ENCODE measurements at places on chromosomes 1 and 21.

DNA sequence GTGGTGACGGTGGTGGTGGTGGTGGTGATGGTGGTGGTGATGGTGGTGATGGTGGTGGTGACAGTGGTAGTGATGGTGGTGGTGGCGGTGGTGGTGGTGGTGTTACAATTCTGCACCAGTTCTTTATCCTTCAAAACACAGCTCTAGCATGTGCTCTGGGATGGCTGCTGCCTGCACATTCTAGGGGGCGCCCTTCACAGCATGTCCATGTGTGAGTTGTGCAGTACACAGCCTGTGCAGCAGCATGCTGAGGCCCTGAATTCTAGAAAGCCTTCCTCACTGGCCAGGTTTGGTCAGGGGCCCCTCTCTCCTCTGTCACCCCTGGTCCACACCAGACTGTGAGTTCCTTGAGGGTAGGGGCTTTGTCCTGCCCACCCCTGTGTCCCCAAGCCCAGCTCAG is 67.7 kb downstream of the MATN1 start:
- DNase-seq: no peak

GRCh38 chr21:35220301-35220700 is 171.2 kb upstream of the RUNX1 start:
- no peak for DNase-seq

- DNase-seq: no peak
These were observed 78.5 kb upstream of the ADAR start for GRCh38 chr1:154686507-154686906.

DNA sequence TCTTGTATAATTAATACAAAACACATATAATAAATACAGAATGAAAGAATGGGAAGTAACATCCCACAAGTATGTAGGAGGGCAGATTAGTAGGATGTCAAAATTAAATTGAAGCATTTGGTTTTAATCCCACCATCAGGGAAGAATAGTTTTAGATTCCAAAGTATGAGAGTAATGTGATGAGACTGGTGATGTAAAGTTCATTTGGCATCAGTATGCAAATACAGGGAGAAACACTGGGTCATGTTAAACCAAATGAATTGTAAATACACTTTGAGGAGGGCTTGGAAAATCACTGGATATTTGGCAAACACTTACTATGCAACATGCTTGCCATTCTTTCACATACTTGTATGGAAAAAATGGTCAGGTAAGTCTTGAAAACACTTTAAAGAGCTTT is 358.8 kb downstream of the DPYD start:
- DNase-seq: no peak

DNA sequence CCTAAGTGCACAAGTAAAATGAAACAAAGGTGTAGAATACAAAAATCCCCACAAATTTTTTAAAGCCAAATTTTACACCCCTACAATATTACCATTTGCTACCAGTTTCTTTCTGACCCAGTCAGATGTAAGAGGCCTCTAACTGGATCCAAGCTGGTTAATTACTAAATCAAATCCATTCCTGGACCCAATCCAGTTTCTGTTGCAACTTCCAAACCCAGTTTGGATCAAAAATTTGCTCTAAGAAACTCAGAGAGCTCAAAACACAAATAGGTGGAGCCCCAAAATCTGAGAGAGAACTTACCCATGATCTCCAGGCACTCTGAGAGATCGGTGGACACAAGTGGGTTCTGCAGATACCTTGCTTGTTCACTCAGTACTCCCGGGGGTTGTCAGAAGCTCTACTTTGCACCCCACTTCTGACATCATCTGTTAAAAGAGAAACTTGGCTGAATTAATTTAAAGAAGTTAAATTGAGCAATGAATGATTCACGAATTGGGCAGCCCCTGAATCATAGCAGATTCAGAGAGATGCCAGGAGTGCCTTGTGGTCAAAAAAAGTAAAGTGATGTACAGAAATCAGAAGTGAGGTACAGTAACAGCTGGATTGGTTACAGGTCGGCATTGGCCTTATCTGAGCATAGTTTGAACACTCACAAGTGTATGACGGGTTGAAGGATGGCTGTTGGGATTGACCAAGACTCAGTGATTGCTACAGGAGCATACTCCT is 448.0 kb downstream of the KCNT2 start:
- DNase-seq: no peak

- no peak for DNase-seq
These were observed 52.8 kb upstream of the EDN2 start for GRCh38 chr1:41537251-41537650.

DNA sequence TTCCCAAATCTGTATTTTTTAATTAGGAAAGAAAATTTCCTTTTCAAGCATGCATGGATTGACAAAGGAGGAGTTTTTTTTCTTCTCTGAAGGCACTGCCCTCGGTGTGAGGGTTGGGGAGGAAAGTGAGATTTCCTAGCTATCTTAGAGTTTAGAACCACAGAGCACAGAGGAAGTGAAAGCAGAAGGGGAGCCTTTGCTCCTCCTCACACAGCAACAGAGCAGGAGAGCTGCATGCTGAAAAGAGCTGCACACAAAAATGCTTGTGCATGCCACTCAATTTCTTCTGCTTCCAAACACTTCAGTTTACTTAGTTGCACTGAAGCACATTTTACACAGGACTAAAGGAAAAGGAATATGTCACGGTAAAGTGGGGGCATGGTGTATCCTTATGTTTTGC is 308.1 kb downstream of the GPATCH2 start:
- no peak for DNase-seq

GRCh38 chr1:53135735-53136114 is 6.7 kb downstream of the SLC1A7 start:
- no peak for DNase-seq

DNA sequence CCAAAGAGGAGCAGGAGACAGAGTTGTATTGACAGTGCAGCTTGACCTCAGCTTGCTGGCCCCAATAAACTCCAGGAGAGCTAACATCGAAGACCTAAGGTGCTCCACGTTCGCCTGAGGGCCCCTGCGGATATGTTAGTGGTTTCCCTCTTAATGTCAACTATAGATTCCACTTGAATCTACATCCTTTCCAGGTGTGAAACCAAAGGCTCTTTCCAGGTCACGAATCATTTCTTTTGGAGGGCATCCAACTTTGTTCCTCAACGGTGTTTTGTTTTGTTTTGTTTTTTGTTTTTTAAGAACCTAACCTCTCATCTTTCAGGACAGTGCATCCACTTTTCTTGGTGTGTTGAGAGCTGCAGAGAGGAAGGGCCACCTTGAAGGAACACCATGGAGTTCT is 267.6 kb upstream of the SGIP1 start:
- no peak for DNase-seq

DNA sequence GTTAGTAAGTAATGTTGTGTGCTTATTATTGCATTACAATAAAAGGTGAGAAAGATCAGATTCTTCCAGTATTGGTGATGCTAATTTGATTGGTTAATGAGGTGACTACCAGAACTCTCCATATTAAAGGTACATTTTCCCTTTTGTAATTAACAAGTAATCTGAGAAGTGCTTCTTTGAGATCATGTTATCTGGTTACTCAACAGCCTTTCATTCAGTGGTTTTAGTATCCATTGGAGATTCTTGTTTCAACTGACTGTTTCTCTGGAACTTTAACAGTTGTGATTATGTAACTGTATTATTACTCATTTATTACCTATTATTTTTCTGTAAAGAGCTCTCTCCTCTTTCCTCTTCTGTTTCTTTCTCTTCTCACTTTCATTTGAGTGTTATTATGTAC is 86.7 kb downstream of the PEX14 start:
- no peak for DNase-seq

DNA sequence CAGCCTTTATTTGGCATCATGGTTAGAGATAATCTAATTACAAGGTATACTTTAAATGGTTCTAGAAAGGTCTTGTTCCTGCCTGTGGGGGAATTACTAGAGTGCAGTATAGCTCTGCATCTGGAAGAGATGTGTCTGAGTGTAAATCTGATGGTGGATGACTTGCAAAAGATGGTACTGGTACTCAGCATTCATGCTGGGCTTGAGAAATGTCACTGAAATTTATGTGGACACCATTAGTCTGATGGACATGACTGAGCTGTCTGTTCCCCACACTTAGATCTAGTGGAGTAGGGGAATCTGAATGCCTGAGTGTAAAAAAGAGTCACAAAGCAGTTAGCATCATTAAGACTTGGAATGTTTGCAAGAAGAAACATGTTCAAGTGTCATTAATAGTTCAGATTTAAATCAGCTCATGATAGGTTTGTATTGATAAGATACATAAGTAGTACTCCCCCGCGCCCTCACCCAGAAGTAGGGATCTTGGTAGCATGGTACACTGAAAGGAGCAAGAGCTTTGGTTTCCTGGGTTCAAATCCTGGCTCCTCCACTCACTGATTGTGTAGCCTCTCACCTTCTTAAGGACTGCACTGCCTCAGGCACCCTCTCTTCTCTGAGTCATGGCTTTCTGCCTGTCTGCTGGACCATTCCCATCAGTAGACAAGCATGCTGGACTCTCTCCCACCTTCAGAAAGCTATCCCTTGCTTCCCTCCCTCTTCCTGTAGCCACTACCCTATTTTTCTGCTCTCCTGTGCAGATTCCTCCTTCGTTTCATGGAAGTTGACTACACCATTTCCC is 292.9 kb downstream of the NFIA start:
- DNase-seq: no peak

DNA sequence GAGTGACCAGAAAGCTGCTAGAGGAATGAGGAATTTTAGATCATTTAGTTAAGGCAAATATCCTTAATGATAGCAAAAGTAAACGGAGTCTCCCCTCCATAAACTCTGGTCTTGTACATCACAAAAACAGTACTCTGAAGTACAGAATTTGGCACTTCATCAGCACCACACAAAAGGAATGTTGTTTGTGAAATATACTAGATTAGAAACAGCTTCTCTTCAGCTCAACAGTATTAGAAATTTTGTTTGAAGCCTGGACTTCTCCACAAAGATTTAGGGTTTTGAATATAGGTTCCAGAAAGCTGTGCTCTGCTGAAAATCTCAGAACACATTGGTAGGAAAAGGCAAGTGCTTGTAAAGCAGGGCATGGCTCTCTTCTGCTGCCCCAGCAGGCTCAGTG is 135.1 kb upstream of the PTGFR start:
- DNase-seq: no peak

DNA sequence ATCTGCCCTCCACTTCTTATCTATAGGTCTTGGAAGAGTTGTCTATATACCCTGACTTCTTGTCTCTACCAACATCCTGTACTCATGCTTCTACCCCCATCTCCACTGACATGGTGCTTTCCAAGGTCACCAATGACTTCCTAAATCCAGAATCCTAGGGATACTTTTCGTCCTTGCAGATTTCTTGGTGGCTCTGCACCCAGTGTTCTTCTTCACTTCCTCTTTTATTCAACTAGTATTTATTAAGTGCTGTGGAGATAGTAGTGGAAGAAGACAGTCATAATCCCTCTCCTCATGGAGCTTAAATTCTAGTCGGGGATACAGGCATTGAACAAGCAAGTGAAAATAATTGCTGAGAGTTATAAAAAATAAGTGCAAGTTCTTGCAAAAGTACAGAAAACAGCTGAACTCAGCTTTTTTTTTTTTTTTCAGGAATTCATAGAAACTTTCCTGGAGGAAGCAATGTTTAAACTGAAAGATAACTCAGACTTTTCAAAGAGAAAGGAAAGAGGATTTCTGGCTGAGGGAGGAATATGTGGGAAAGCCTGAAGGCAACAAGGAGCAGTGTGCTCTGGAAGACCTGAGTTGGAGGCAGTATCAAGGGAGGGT is 38.2 kb upstream of the CYP4B1 start:
- DNase-seq: no peak

- DNase-seq: no peak
These were observed 132.9 kb downstream of the ZC3H11B start for GRCh38 chr1:219480011-219480410.

DNA sequence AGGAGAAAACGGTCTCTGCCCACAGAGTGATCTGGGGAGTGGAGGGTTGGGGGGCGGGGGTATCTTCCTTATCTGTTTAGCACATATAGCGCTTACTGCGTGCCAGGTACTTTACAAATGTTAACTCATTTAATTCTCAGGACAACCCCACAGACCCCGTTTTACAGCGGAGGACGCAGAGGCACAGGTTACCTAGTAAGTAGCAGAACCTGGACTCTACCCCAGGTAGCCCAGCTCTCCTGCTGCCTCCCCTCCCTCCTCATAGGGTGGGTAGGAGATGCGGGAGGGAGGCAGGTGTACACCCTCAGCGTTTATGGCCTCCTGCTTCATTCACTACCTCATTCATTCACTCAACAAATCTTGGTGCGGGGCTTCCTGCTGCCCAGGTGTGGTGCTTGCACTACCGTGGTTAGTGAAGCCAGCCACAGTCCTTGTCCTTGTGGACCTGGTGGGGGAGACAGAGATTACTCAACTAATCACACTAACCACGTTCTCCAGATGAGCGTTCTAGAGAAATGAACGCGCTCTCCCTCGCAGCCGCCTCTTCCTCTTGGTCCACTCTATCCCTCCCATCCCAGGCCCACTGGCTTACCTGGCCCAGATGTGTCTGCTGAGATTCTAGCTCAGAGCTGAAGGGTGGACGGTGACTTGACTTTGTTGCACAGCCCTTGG is 102.0 kb downstream of the IER5 start:
- DNase-seq: no peak

GRCh38 chr1:66271904-66272254 is 262.1 kb upstream of the SGIP1 start:
- peak; percentile 67 for DNase-seq

- no peak for DNase-seq
These were observed 131.6 kb downstream of the SNX7 start for GRCh38 chr1:98793136-98793535.

DNA sequence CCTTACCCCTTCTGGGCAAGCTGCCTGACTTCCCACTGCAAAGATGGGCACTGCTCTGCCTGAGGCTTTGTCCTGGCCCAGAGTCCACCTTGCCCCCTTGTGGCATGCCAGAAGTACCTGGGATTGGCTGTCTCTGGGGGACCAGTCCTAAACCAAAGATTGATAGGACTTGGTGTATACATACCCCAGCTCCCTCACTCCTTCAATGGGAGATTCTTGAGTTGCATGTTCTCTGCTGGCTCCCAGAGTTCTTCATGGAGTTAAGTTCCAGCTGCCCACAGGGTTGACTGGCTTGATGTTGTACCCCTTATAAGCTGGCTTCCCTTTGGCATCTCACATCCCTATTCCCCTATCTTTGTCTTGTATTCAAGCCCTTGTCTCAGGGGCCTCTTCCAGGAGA is 244.8 kb downstream of the GRIK3 start:
- DNase-seq: no peak

- no peak for DNase-seq
These were observed 38.7 kb downstream of the VTCN1 start for GRCh38 chr1:117171900-117172511.

DNA sequence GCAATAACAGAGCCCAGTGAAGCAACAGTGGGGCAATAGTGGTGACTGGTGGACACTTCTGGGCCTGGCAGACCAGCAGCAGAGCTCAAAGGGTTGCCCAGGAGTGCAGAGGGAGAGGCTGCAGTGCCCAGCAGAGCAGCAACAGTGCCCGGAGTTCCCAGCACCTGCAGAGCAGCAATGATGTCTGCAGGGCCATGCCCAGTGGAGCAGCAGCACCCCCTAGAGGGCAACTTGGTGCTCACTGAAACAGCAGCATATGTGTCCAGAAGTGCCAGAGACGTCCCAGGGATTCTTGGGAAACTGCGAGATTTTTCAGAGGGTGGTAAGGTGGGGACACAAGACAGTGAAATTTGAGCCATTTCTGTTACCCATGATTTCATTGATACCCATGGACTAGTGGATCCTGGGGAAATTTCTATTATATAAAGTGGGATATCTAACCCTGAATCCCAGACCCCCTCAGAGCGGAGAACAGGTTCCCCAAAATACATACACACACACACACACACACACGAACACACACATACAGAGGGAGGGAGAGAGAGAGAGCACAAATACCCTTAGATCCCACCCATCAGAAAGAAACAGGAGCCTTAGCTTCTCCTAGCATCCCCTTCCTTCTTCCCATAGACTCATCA is 156.9 kb upstream of the GJB5 start:
- peak; percentile 82 for DNase-seq

GRCh38 chr1:37102656-37103382 is 68.5 kb upstream of the GRIK3 start:
- DNase-seq: no peak

Measured in nucleus accumbens (tissue), 56 donors.